ENCODE measurements at places on chromosomes 16 and 17.

DNA sequence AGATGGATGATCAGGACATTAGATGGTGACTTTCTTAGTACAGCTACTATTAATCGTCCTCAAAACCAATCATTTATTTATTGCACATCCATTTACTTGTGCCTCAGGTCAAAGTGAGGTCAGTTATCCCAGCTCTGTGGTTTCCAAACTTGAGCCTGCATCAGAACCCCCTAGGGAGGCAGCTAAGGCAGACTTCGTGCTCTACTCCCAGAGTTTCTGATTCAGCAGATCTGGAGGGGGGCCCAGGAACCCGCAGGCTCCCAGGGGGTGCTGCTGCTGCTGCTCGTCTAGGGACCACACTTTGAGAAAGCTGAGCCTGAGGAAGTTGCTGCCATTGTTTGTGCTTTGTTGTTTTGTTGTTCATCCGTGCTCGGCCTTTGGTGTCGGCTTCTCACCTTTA lies 44.0 kb upstream of the CLEC18B start:
- no peak for DNase-seq

- DNase-seq, result no peak
Observed at GRCh38 chr17:73090396-73091202, 1.9 kb downstream of the SLC39A11 start.

DNA sequence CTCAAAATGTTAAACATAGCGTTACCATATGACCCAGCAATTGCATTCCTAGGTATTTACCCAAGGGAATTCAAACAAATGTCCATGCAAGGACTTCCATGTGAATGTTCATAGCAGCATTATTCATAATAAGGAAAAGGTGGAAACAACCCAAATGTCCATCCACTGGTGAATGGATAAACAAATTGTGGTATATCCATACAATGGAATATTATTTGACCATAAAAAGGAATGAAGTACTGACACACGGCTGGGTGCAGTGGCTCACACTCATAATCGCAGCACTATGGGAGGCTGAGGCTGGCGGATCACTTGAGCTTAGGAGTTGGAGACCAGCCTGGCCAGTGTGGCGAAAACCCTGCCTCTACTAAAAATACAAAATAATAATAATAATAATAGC lies 24.1 kb upstream of the GOSR2 start:
- no peak for DNase-seq

- DNase-seq, result no peak
Observed at GRCh38 chr17:19372866-19373504, 5.3 kb upstream of the MAPK7 start.

GRCh38 chr17:41547378-41547841 lies 19.3 kb upstream of the KRT19 start:
- no peak for DNase-seq

- no peak for DNase-seq
Observed at GRCh38 chr17:61442878-61443474, 9.2 kb upstream of the TBX4 start.

DNA sequence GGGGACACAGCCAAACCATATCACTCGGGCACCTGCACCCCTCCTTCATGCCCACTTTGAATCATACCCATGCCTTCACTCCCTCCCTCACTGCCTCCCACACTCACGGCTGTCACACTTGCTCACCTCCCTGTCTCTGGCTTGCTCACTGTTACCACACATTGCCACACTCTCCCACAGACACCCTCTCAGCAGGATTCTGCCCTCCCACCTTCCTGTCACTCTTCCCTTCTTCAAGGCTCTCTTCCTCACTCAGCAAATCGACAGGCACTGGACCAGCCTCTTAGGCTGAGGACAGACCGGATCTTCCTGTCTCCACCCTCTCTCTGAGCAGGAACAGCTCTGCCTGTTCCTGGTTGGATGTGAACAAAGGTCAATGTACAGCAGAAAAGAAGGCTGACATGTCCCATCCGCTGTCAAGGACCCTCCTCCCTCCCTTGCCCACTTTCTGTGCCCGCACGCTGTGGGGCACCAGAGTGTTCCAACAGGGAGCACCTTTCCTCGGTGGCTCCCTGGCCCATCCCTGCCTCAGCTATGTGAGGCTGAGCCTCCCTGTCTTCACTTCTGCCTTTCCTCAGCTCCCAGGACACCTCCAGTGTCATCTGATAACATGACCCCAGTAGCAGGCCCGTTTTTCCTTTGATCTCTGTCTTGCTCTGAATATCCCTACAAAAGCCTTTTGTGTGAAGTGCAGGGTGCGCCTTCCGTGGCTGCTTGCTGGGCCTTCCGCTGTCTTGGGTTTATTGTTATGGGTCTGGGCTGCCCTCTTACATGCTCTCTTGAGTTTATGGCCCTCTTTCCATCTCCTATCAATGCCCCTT lies 47.0 kb downstream of the CCDC182 start:
- no peak for DNase-seq

DNA sequence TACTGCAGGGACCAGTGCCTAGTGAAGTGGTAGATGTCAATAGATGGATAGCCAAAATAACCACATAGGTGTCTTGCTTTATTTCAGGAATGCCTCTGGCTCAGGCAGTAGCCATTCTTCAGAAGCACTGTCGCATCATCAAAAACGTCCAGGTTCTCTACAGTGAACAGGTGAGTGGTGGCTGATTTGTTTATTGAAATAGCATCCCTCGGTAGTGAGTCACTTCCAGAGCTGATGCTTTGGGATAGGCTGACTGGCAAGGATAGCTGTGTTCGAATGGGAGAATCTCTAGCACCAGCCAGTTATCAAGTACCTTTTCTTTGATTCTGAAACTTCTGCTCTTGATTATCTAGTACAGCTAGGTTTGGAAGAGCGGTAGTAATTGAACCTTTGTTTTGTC lies 10.3 kb downstream of the PHAF1 start:
- no peak for DNase-seq

DNA sequence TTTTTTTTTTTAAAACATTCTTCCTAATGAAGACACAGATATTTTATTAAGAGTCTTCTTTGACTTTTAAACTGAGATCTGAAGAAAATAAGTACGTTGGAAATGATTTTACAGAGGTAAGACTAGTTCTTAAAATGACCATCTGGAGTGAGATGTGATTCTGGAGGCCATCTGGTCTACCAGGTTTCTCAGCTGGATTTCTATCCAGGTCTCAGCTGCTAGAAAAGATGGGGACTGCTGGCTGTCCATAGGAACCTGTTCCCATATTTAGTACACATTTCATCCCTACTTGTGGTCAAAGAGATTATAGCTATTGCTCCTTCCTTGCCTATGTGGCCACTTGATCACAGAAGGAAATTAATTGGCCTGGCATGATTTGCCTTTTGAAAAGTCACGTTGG lies 12.2 kb downstream of the PMFBP1 start:
- DNase-seq, result no peak

DNA sequence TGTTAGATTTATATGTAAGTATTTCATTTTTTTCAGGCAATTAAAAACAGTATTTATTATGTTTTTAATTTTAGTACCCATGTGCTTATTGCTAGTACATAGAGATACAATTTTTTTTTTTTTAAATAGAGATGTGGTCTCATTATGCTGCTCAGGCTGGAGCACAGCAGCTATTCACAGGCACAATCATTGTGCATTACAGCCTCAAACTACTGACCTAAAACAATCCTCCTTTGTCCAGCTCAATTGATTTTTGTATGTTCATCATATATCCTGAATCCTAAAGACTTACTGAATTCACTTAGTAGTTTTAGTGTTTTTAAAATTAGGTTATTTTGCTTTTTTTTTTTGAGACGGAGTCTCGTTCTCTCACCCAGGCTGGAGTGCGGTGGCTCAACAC lies 26.3 kb downstream of the SPECC1 start:
- DNase-seq, result no peak

- DNase-seq, result no peak
Observed at GRCh38 chr17:10744501-10745000, 14.7 kb upstream of the TMEM220 start.

- DNase-seq, result no peak
Observed at GRCh38 chr16:87185308-87185707, 131.9 kb downstream of the C16orf95 start.

DNA sequence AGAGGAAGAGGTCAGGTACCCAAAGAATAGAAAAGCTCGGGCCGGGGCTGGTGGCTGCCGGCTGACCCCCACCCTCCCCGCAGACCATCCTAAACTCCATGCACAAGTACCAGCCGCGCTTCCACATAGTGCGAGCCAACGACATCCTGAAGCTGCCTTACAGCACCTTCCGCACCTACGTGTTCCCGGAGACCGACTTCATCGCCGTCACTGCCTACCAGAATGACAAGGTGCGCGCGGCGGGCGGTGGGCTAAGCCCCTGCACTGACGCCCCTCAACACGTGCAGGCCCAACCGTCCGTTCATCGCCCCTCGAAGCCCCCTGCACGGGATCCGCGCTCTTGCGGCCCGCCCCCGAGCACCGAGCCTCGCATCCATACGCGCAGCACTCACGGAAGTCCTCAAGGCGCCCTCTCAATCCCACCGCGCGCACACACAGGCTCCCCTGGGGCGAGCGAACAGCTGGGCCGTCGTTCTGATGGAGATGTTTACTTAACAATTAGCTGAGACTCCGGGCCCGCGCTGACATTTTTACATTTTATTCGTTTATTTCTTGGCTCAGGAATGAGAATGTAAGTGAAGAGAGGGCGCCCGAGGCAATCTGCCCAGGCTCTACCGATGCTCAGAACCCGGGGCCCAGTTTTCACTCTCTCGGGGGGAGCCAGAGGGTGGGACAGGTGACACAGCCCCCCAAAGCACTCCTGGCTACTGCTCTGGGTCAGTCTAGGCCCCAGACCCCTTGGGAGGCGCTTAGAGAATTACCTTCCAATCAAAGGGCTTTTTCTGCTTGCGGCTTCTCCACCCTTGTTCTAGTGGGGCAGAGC lies 3.5 kb downstream of the TBX2 start:
- DNase-seq, result no peak

DNA sequence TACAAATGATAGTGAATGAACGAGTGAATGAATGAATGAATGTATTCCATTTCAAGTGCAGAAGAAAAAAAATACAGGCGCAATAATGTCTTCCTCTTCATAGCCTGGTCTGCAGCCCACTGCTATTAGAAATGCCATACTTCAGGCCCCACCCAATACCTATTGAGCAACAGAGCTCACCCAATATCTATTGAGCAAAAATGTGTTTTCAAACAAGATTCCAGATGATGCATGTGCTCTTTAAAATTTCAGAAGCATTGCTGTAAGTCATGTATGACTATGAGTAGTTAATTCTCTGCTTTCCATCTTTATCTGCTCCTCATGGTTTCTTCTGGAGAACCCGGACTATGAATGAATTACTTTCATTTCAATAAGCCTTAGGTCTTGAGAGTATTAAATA lies 308.2 kb downstream of the XYLT1 start:
- DNase-seq, result no peak

- DNase-seq, result peak; percentile 34
Observed at GRCh38 chr16:64858076-64858475, 263.8 kb downstream of the CDH11 start.

GRCh38 chr17:79125503-79125902 lies 50.9 kb downstream of the ENGASE start:
- no peak for DNase-seq

DNA sequence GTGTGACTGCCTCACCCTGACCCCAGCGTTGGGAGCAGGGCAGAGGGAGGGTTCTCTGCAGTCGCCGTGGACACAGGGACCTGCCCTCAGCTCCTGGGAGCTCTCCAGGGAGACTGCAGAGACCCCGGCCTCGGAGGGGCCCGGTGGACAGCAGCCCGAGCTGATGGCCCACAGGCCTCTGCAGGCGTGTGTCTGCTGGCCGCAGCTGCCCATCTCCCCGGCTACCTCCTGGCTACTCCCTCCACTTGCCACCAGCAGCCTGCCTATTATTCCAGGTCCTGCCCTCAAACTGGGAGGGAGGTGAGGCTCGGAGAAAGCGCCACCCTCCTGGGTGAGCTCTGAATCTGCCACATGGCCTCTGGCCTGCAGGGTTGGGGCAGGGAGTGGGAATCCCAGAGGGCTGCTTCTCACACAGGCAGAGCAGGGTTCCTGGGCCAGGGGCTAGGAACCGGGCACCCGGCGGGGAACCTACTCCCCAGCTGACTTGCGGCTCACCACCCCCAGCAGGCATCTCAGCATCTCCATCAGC lies 7.2 kb downstream of the SLC16A5 start:
- DNase-seq, result no peak

- no peak for DNase-seq
Observed at GRCh38 chr16:6267682-6268081, 1065.0 kb upstream of the RBFOX1 start.

GRCh38 chr16:49280841-49281371 lies 732 bp downstream of the CBLN1 start:
- DNase-seq, result no peak

GRCh38 chr16:10171221-10171620 lies 11.0 kb downstream of the GRIN2A start:
- no peak for DNase-seq

DNA sequence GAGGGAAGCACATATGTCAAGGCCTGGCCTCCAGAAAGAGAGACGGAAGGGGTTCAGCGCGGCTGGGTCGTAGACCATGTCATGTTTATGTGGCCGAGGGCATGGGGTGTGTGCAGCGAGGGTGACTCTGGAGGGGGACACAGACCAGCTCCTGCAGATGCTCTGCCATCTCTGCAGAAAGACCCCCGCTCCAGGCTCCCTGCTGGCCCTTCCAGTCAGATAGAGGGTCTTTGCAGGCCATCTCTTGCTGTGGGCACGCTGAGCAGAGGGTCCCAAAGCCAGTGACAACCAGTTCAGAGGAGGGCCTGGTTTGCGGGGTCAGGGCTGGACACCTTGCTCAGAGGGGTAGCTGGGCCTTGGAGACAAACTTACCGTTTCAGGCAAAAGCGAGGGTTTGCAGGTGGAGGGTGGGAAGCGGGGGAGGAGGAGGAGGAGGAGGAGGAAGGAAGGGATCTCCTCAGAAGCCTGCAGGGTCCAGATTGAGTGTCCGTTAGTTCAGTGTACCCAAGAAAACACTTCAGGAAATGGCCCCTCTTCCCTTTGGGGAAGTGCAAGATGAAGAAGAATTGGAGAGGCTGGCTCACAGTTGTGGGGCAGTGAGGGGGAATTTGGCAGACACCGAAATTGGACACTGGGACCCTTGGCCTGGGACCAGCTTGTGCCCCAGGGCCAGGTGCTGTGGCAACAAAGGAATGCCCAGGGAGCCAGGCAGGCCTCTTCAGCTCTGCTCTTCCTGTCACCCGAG lies 102.8 kb downstream of the CMIP start:
- no peak for DNase-seq

GRCh38 chr17:80485846-80486245 lies 9.4 kb upstream of the NPTX1 start:
- DNase-seq, result no peak

- DNase-seq, result no peak
Observed at GRCh38 chr17:40355804-40356758, 8.5 kb downstream of the GJD3 start.

DNA sequence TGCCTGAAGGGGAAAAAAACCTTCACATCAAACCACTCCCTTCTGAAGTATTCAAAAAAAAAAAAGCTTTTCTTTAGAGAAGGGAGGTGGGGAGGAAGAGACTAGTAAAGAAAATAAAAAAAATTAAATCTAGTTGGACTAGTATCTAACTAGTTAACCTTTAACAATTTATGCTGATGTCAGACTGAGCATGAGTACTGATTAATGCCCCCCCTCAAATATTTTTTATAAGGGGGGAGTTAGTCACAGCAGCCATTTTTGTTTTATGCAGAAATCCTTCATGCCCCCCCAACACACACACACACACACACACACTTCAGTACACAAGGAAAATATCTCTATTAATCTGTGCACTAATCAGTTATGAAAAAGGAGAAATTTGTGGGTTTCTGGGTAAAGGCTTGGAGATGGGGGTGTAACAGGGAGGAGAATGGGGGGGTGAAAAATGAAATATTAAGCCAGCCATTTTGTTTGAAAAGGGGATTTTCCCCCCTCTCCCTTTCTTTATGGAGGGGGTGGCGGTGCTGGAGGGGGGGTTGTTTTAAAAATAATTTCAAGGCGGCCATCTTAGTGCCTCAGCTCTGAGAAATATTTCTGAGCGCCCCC lies 4.7 kb upstream of the CHD3 start:
- no peak for DNase-seq
